ENCODE measurements at places on chromosomes 6 and 20.
A peak's percentile ranks its signal among the peaks of the same experiment; 100 is the strongest.

GRCh38 chr6:150418827-150419594 lies 50.2 kb downstream of the IYD start:
- DNase-seq: no peak

- DNase-seq: peak; percentile 47
Measured at GRCh38 chr6:31356946-31357466, at the start of gene HLA-B. TSS of gene HLA-B (minus strand) at chr6:31357179. CDS start at chr6:31357158, 21 bp downstream.

DNA sequence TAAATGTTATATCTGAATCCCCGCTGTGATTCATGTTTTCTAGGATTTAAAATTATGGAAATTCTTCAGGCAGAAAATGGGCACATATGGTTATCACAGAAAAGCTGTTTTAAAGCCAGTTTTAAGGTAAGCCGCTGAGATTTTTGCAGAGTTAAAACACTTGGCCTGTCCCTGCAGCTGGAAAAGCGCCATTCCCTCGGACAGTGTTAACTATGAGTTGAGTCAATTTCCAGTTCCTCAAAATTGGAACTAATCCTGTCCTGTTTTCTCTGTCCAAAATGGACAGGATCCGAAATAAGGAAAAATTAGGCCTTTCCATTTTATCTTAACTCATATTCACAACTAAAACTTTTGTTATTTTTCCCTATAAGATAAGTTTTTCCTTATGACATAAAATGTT lies 225.2 kb downstream of the SAMD5 start:
- DNase-seq: no peak

DNA sequence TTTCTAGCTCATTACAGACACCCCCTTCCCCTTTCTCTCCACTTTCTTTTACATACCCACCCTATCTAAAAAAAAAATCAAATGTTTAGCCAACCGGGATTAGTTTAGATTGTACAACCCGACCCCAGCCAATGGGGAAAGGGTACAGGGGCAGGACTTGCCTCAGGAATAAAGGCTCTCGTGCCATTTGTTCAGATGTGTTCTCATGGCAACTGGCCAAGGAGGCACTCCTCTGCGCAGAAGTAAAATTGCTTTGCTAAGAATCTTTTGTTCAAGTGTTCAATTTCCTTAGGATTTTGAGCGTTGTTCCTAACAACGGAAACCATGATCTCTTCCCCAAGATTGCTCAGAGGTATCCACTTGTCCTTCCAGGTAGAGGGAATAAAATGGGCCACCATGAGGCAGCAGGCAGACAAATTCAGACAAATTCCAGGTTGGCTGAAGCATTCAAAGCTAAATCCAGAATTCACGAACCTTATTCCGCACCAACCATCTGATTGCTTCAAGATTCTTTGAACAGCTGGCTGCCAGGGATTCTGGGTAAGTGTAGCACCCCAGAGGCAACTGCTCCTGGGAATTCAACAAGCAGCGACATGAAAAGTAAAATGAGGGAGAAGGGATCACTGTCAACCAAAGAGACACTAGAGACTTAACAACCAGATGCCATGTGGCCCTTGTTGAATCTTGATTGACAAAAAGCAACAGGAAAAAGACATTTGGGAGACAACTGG lies 431.8 kb downstream of the PREX1 start:
- no peak for DNase-seq

GRCh38 chr6:161242113-161242512 lies 31.7 kb downstream of the AGPAT4 start:
- no peak for DNase-seq

GRCh38 chr20:5072756-5073659 lies 46.8 kb downstream of the PCNA start:
- DNase-seq: no peak

DNA sequence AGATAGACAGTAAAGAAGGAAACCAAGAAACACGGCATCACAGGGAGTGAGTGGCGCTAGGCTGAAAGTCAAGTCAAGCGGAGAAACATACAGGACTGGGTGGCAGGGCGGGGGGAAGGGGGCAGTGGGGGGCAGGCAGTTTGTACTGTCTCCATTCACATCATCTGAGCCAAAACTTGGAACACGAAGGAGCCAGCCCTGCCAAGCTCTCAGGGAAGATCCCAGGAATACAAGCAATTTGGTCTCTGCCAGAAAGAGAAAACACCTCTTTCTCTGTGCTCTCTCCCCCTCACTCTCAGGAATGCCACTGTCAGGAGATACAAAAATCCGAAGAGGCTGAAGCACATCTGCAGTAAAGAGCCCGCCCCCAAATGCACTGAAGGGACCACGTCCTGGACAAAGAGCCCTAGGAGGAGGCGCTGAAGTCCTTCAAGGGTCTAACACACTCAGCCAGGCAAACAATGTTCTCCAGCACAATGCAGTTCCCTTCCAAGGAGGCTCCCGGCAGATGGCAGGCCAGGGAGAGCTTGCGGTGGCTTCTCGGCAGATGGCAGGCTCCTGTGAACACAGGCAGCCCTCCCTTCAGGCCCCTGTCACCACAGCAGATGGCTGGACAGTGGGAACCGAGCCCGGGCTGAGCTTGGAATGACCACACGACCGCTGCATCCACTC lies 90.0 kb downstream of the ATP9A start:
- DNase-seq: no peak

GRCh38 chr6:150831577-150831976 lies 33.9 kb upstream of the MTHFD1L start:
- DNase-seq: no peak

- no peak for DNase-seq
Measured at GRCh38 chr20:62553136-62553837, 77.5 kb upstream of the GATA5 start.

DNA sequence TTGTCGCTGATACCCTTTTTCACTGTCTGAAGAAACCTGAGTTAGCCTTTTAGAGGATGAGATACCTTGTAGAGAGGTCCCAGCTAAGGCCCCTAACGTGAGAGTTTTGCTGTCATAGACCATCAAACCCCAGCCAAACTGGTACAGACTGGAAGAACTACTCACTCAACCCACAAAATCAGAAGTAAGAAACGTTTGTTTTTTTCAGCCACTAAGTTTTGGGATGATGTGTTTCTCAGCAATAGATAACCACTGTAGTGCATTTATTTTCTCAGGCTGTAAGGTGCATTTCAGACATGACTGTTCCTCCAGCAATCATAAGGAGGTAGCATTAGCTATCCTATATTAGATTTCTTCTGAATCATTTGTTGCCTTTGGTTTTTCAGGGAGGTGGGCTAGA lies 407.3 kb upstream of the FLRT3 start:
- DNase-seq: no peak

DNA sequence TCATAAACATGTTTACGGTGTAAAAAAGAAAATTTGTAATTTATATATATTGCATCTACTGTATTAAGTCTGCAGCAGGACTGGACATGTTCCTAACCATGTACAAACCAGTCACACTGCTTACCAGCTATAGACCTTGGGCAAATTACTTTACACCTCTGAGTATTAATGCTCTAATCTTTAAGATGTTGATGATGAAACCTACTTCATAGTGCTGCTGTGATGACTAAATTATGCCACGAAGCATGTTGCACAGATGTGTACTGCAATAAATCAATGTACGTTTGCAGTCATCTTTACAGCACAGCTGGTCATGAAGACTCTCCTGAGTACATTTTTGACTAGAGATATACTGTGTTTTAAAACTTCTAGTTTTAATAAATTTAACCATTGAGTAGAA lies 42.6 kb downstream of the PRKN start:
- no peak for DNase-seq

DNA sequence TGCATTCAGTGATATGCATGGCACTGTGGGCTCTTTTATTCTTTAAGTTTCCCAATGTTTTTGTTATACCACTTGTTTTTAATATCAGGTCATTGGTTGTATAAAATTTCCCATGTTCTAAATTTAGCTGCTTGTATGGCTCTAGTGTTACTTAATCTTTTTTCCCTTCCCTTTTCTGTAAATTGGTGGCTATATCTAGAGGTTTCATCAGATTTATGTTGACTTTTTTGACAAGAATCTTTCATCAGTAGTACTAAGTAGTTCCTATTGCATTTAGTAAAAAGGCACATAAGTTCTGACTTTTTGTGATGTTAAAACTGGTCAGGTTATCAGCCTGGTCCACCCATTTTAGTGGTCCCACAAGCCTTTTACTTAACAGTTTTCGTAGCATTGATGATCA lies 51.1 kb downstream of the MMS22L start:
- DNase-seq: no peak

GRCh38 chr20:25076731-25077609 lies 5.0 kb downstream of the VSX1 start:
- no peak for DNase-seq

DNA sequence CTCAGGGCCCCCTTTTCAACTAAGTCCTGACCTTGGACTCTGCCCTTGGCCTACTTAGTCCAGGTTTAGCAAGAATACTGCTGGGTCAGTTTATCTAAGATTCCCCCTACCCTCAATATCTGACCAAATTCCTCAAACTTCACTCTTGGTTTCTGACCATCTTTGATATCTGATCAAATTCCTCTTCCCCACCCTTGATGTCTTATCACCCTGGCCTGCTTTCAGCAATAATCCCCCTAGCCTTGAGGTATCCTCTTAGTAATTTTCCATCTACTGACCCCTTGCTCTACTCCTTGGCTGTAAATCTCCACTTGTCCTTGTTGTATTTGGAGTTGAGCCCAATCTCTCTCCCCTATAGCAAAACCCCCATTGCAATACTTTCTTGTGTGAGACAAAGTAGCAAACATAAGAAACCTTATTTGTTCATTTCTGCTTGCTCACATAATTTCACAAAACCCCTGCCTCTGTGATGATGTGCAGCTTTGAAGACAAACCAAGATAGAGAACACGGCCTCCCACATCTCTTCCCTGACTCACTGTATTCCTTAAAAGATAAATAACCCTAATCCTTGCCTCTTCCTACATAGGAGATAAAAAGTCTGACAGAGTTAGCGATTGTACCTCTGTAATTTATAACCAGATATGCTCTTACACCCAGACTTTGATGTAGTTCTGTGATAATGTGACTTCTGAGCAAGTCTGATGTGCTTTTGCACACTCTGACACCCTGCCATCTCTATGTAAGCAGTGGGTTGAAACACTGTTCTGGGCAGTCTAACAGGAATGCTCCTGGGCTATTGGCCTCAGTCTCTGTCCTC lies 13.8 kb upstream of the IYD start:
- no peak for DNase-seq

- no peak for DNase-seq
Measured at GRCh38 chr6:50925548-50925947, 106.9 kb downstream of the TFAP2B start.

DNA sequence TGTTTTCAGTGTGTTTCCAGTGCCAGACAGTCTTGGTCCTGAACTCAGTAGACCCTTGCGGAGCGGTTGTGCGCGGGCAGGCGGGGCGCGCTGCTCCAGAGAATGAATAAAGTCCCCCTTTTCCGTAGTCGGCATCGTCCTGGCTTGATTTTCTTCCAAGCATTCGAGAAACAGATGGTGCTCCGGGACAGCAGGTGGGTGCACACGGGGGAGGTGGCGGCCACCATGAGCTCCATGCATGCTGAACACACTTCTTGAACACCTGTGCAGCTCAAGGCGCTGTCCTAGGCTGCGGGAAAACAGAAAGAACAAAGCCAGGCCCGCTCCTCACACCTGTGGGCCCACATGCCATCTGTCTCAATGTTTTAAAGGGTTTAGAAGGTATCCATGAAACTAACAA lies 125.2 kb downstream of the TAF4 start:
- DNase-seq: no peak

GRCh38 chr6:11139051-11139960 lies 27.8 kb upstream of the ERVFRD-1 start:
- DNase-seq: no peak

- no peak for DNase-seq
Measured at GRCh38 chr6:111450636-111451035, 32.4 kb downstream of the REV3L start.

- DNase-seq: peak; percentile 45
Measured at GRCh38 chr6:36759148-36759759, 61.6 kb downstream of the RAB44 start.

- DNase-seq: no peak
Measured at GRCh38 chr20:59864726-59865125, 68.7 kb downstream of the SYCP2 start.

DNA sequence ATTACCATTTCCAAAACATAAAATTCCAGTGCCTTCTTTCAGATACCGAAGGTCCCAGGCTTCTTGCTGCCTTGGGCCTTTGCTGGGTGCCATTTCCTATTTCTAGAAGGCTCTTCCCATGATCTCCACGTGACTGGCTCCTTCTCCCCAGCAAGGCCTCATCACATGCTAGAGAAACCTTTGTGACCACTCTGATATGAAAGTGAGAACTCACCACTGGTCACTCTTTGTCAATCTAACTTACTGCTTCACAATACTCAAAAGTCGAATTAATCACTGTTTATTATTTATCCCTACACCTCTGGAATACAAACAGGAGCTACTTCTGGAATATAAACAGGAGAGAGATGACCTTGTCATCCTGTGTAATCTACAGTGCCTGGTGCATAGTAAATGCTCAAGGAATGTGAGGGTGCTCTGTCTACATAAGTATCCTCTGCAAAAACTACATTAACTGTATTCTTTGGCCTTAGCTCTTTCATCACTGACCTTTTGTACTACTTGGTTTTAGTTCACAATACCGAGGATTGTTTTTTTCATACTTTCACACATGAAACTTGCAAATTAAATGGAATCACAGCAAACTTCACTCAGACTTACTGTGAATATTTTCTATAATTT lies 1.6 kb downstream of the STX7 start:
- no peak for DNase-seq

DNA sequence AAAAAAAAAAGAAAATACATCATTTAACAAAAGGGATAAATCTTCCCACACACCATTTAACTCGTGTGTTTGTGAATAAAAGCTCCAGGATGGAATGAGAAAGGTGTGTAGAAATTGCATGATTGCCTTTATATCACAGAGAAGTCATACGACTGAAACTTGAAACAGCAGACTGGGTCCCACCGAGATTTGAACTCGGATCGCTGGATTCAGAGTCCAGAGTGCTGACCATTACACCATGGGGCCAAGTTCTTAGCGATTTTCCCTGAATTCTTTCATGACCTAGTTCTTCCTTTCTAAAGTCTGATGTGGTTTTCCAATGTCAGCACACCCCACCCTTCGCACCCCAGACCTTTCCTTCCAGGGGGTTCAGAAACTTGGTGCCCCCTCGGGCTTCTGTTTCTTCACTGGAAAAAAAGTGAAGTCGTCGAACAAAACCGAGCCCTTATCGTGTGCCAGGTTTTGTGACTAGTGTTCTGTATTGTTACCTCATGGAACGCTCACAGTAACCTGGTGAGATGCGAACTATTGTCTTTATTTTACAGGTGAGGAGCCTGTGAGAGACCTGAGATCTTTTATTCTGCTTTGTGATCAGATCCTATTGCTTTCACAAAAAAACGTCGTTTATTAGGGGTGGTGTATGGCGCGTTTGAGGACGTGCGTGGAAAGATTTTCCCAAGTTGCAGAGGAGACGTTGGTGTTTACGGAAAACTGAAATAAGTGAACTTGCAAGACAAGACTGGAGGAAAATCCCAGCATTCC lies 120.8 kb downstream of the OR2B2 start:
- DNase-seq: no peak

All from AG04450 (cell line).